Activated T-cell treated with anti-CD3 and anti-CD28 coated beads, Interleukin-2, amount 50 U/mL, for 72 hours (primary cell): ENCODE measurements at places on chromosomes 4 and X. TPM values are rescaled to one million over a fixed set of nuclear protein-coding genes. Genes with fewer than 3 reads are reported as not detected.

The DCAF12L2 gene
- not detected for total RNA-seq

The GLRA3 gene
- total RNA-seq: not detected

The TRIM75 gene
- not detected for total RNA-seq

The MAGEA1 gene
- not detected for total RNA-seq

The ODAPH gene
- total RNA-seq: not detected

The RHOXF2 gene
- not detected for total RNA-seq

The MAOB gene
- total RNA-seq: 0.30 TPM

The XK gene
- not detected for total RNA-seq

The MUC7 gene
- total RNA-seq: not detected

The CXCL1 gene
- not detected for total RNA-seq

The TMPRSS11F gene
- total RNA-seq: not detected

The SMIM10L2A gene
- total RNA-seq: 0.44 TPM

The RNF212 gene
- 3.9 TPM for total RNA-seq

The TTC29 gene
- not detected for total RNA-seq

The SPIN2A gene
- 0.72 TPM for total RNA-seq

The IL21 gene
- total RNA-seq: 26.0 TPM

The ZRSR2 gene
- total RNA-seq: 27.2 TPM
